ENCODE measurements at places on chromosomes 1 and 21.

- DNase-seq: no peak
These were observed 16.8 kb upstream of the FMN2 start for GRCh38 chr1:240074908-240075307.

- DNase-seq: peak; percentile 52
These were observed 21.4 kb upstream of the FASLG start for GRCh38 chr1:172637522-172637921.

GRCh38 chr1:157089789-157090188, 9.8 kb downstream of the ETV3L start:
- DNase-seq: no peak

DNA sequence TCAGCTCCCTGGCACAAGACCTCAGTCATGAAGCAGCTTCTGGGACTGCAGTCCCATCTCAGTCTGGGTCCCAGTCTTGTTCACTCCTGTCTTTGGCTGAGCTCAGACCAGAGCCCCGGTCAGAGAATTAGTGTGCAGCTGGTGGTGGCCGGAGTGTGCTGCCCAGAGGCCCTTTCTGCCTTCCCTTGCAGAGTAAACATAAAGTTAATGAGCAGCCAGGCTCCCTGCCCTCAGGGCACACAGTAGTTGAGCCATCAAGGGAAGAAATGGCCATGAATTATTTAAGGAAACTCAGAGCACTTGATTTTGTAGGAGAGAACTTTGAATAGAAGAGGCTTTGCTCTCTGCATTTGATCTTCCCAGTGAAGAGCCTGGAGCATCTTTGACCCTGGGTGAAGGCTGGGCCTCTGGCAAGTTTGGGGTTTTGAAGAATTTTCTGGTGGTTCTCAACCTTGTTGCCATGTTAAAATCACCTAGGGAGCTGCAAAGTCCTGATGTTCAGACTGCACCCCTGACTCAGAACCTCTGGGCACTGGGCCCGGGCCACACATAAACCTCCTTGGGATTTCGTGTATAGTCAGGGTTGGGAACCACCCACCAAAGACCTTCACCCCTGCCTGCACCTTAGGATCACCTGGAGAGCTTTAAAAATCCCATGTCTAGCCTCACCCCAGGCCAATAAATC, 26.4 kb upstream of the SELENON start:
- DNase-seq: no peak

DNA sequence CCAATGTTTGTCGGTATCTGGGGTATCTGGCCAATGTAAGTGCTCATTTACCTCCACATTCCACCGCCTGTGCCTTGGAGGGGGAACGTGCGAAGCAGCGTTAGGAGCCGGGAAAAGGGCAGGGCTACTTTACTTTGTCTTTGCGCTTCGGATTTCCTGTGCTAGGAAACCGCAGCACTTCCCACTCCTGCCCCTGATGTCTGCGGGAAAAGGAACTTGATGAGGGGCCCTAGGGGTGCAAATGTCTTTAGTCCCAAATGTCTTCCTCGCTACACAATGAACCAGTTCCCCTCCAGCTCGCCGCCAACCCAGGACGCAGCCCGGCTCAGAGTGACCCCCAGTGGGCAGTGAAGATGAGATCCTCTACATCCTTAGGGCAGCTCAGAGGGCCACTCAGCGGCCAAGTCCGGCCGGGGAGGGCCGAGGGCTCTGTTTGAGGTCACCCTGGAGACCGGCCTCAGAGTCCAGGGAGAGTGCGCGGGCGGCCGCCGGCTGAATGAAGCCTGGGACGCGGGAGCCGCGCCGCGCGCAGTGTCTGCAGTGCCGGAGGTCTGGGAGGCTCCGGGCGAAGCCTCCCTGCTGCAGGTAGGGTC, at the start of gene DYNLT5:
Gene DYNLT5 (plus strand): TSS at position 460 of the 593 bp plus-strand sequence. CDS start 2,200 bp downstream, outside the sequence.
- no peak for DNase-seq

DNA sequence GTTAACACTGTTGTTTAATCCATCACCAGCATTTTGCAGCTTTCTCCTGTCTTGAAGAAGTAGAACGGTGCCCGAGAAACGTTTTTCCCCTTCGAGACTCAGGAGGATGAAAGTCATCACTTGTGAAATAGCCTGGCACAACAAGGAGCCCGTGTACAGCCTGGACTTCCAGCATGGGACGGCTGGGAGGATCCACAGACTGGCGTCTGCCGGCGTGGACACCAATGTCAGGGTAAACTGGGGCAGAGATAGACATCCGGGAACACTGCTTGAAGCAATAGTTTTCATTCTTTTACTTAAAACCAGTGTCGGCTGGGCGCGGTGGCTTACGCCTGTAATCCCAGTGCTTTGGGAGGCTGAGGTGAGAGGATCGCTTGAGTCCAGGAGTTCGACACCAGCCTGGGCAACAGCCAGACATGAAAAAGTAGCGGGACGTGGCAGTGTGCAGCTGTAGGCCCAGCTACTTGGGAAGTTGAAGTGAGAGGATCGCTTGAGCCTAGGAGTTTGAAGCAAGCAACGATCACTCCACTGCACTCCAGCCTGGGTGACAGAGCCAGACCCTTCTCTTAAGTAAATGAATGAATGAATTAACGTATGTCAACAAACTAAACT, 945 bp downstream of the CHAF1B start:
- DNase-seq: no peak

- DNase-seq: no peak
These were observed 78.5 kb downstream of the SLC35F3 start for GRCh38 chr1:233982827-233983518.

GRCh38 chr1:15691434-15692032, 7.4 kb downstream of the PLEKHM2 start:
- DNase-seq: no peak

DNA sequence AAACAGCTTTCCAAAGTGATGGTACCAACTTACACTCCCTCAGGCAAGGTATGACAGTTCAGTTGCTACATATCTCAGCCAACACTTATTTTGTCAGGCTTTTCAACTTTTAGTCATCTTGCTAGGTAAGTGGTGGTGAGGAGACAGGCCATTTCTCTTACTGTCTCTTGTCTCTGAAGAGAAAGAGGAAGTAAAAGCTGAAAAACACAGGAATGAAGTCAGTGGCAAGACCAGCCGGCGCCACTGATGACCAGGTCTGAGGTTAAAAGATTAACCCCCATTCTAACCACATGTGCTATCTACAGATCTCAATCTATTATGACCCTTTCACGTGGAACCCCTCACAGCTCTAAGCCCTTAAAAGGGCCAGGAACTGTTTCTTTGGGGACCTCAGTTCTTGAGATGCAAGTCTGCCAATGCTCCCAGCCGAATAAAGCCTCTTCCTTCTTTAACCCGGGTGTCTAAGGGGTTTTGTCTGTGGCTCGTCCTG, 4.2 kb downstream of the ADCY10 start:
- DNase-seq: no peak

DNA sequence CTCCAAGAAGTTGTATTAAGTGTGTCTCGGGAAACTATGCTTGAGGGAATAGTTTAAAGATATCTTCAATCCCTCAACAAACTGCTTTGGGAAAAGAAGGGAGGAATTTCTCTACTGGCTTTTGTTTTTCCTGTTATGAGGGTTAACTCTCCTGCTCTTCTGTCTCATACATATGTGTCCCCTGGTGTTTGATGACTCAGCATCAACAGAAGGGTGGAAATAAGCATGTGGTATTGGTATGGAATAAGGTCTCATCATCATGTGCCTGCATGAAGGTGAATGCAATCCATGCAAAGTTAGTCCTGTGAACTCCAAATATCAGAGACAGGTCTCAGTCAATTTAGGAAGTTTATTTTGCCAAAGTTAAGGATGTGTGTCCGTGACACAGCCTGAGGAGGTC, 27.2 kb upstream of the ADAR start:
- DNase-seq: no peak

DNA sequence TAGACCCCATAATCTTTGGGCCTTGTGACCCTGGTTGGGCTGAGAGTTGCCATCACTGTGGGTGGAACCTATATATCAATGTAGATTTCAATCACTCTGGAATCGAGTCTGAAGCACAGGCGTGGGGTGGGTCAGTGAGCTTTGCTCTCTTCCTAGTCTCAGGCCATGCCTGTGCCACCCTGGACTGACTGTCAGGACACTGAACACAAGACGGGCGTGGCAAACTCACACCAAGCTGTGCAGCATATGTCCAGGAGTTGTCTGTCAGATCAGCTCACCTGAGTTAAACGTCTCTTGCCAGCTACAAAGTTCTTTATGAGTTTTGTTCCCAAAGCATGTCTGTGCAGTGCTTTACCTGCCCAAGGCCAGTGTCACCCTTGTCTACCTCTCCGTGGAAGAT, 30.9 kb upstream of the ALPL start:
- DNase-seq: no peak

GRCh38 chr1:228463559-228464455, 23.4 kb upstream of the RNF187 start:
- DNase-seq: peak; percentile 82

GRCh38 chr21:14120091-14120734, 90.5 kb downstream of the LIPI start:
- peak; percentile 71 for DNase-seq

DNA sequence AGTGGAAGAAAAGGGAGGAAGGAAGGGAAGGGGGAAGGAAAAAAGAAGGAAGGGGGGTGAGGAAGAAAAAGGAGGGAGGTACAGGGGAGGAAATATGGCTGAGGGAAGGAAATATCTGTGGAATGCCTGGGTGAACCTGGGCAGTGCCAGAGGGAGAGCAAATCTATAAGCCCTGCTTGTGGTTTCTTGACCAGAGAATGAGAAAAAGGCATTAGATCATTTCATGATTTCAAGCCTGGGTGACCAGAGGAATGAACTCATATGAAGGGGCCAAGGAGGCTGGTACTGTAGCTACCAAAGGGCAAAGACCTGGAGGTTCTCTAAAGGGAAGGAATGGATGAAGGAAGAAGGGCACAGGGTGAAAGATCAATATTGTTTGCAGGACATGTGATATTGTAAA, 31.4 kb downstream of the GNG12 start:
- no peak for DNase-seq

- DNase-seq: no peak
These were observed 104.0 kb upstream of the PPM1J start for GRCh38 chr1:112818990-112819689.

GRCh38 chr1:94709891-94710581, 110.1 kb upstream of the SLC44A3 start:
- DNase-seq: no peak

DNA sequence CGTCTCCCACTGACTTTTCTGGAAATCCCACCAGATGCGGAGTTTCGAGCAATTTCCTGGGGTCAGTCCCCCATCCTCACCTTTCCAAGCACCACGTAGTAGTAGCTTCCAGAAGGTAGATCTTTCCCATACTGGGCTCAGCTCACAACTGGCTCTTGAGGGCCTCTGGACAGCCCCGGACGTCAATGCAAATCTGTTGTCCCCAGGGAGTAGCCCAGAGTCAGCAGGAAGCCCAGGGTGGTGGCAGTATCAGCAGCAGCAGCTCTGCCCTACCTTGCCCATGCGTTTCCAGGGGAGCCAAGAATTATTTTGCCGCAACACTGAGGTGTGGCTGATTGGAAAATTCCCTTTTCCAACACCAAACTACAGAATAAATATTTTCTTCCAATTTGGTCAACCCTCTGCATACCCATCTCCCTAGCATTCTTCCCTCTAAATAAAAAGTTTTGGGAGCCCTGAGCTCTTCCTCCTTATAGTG, 70.3 kb downstream of the CD46 start:
- DNase-seq: no peak

- peak; percentile 87 for DNase-seq
These were observed 1.7 kb downstream of the PLEKHG5 start for GRCh38 chr1:6489799-6490180.

DNA sequence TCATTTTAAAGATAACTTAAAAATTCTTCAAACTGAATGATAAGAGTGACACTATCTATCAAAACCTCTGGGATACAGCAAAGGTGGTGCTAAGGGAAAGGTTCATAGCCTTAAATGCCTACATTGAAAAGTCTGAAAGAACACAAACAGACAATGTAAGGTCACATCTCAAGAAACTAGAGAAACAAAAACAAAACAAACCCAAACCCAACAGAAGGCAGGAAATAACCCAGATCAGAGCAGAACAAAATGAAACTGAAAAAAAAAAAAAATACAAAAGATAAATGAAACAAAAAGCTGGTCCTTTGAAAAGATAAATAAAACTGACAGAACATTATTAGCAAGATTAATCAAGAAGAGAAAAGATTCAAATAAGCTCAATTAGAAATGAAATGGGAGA, 6.8 kb downstream of the ODF2L start:
- no peak for DNase-seq

GRCh38 chr1:150262388-150263320, 5.1 kb downstream of the CA14 start:
- no peak for DNase-seq

DNA sequence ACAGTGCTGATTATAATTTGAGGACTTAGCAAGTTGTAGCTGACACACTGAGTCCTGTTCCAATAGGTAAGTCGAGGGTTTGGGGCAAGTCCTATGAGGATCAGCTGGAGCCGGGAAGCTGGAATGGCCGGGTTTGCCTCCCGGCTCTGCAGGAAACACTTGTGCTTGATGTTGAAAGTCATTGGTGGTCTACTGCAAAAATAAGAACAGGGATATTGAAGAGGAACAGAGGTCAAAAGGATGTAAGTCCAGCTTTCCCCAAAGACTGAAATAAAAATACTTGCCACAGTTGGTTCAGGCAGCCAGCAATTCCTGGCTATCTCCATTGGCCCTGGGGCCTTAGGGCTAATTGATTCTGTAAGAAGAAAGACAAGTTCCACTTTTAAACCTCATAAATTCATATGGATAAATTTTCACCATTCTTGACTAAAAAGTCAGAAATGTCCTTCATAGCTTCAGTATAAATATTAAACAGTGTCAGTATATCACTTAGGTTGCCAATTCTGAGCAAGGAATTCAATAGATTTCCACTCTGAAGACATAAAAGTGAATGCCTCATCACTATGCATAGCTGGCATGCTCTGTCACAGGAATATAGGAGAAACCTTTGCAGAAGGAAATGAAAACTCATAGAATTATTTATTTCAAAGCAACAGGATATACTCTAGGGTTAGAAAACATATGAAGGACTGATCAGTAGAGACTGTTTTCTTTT, 165.2 kb downstream of the AK5 start:
- DNase-seq: no peak

DNA sequence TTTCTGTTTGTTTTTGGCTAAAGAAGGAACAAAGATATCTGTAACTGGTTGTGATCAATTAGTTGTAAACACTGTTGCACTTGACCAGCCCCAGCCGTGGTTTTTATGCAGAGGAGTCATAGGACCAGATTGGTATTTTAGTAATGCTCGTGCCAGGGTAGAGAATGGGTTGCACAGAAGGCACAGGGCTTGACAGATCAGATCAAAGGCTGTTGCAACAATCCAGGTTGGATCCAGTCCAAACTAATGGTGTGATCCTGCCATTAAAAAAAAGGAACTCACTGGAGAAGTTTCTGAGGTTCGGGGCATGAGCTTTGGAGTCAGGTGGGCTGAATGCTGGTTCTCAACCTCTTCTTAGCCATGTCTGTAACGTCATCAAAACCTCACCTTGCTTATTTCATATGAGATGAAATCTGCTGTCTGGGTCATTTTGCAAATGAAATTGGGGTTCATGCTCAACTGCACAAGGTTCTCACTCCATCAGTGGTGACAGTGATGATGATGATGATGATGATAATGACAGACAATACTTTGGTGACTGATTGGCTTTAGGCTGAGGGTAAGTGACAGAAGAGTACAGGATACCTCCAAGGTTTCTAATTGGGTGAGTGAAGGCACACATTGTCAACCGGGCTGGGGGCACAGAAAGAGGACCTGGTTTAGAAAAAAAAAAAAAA, 43.1 kb downstream of the ZNF281 start:
- DNase-seq: no peak

- DNase-seq: no peak
These were observed 80.4 kb upstream of the LRRC53 start for GRCh38 chr1:74592580-74593355.

Measured in stimulated activated CD8-positive, alpha-beta memory T cell treated with anti-CD3 and anti-CD28 coated beads, Interleukin-4, amount 100 ng/mL, for 48 hours (primary cell).